ENCODE measurements at places on chromosomes 2 and 18. TPM values are rescaled to one million over a fixed set of nuclear protein-coding genes. Genes with fewer than 3 reads are reported as not detected.

DNA sequence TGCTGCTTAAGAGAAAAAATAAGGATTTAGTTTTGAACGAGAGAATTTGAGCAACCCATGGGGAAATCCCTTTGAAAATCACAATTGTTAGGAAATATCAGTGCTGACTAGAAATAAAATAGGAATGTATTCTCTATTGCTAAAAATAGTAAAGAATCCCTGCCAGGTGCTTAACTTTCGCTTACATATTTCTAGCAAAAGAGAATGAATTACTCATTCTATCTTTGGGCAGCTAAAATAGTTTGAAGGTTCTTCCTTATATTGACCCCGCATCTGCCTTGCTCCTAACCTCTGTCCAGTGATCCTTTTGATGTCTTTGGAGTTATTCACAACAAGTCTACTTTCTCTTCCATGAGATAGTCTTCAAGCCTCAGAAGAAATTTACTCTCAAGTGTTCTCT, 103.8 kb downstream of the PLCL1 start:
- no peak for DNase-seq

Gene CPLX4
- not detected for polyA plus RNA-seq

- DNase-seq = no peak
Measured at GRCh38 chr18:34754300-34754699, 44.2 kb downstream of the DTNA start.

Gene VWA3B
- not detected for polyA plus RNA-seq

GRCh38 chr2:215435870-215436704, at the start of gene FN1:
Gene FN1 (minus strand): TSS chr2:215436068. CDS start chr2:215435802, 266 bp downstream.
- DNase-seq = peak; percentile 72

Gene EFR3B
- not detected for polyA plus RNA-seq

DNA sequence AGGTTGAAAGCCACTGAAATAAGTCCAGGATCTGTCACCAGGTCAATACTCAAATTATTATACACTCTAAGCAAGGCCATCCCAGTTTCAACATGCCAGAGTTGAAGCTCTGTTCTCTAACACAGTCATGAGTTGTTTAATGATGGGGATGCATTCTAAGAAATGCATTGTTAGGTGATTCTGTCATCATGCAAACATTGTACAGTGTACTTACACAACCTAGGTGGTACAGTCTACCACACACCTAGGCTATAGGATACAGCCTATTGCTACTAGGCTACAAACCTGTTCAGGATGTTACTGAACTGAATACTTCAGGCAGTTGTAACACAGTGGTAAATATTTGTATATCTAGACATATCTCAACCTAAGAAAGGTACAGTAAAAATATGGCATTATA, 162.2 kb downstream of the BAZ2B start:
- no peak for DNase-seq

Gene COPS8
- polyA plus RNA-seq = 82.9 TPM

- no peak for DNase-seq
Measured at GRCh38 chr2:127408807-127409099, 9.5 kb upstream of the PROC start.

DNA sequence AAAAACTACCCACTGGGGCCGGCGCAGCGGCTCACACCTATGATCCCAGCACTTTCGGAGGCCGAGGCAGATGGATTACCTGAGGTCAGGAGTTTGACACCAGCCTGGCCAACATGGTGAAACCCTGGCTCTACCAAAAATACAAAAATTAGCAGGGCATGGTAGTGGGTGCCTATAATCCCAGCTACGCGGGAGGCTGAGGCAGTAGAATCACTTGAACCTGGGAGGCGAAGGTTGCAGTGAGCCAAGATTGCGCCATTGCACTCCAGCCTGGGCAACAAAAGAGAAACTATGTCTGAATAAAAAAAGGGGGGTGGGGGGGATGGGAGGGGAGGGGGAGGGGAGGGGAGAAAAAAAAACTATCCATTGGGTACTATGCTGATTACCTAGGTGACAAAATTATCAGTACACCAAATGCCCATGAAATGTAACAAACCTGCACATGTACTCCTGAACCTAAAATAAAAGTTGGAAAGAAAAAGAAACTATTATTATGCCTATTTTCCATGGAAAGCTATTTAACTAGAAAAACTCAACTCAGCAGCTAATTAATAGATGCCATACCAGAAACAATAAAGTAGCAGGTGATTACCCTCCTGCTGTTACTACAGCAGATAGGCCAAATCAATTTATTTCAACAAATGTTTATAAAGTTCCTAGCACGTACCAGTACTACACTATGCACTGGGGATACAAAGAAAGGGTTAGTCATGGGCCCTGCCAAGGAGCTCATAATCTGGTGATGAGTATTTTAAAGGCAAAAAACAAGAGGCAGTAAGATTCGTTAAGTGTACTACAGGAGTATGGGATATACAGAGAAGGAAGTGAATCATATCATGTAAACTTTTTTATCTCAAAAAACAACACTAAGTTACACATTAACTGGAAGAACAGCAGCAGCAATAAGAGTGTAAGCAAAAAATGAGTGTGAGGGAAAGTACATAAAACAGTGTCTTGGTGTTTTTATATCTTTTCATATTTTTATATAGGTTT, 112.8 kb upstream of the SLC39A10 start:
- DNase-seq = no peak

DNA sequence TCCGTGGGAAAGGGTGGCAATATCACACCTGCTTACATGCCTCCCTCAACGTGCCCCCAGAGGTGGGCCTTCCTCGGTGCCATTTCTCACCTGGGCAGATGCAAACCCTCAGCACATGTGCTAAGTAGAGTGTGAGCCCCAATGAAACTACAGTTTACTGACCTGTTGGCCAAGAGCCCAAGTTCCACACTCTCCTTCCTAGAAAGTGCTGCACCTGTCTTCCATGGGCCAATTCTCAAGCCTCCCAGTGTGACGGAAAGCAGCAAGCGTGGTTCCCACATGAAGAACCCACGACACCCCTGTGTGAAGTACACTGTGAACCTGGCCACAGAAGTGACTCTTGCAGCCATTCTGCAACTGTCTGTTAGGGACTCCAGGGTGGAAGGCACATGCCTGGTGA, 73.7 kb downstream of the UXS1 start:
- no peak for DNase-seq

Gene DSC3
- 0.08 TPM for polyA plus RNA-seq

DNA sequence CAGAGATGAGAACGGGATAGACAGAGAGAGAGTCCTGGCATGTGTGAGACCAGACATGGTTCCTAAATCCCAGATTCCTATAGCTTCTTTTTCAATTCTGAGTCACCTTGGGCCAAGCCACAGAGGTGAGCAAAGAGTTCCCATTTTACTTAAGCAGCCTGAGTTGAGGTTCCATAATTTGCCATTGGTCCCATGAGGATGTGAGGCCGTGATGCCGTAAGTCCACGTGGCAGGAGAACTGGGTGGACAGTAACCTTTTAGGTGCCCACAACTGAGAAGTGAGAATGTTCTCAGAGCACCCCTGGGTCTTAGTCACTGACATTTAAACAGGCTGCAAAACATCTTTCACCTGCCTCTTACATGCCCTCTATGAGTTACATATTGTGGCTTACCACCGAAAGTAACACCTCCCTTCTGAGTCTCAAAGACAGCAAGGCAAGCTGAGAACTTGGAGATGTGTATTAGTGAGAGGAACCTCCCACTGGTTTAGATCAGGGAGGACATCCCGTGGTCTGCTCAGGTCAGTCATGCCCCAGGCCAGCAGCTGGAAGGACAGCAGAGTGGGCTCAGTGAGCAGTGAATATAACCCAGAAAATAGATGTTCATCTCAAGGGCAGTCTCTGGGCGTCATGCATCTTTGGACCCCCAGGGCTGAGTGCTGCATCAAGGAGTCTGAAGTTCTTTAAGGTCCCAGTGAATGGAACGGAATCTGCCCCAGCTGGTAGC, 127.9 kb upstream of the LGALSL start:
- DNase-seq = no peak

DNA sequence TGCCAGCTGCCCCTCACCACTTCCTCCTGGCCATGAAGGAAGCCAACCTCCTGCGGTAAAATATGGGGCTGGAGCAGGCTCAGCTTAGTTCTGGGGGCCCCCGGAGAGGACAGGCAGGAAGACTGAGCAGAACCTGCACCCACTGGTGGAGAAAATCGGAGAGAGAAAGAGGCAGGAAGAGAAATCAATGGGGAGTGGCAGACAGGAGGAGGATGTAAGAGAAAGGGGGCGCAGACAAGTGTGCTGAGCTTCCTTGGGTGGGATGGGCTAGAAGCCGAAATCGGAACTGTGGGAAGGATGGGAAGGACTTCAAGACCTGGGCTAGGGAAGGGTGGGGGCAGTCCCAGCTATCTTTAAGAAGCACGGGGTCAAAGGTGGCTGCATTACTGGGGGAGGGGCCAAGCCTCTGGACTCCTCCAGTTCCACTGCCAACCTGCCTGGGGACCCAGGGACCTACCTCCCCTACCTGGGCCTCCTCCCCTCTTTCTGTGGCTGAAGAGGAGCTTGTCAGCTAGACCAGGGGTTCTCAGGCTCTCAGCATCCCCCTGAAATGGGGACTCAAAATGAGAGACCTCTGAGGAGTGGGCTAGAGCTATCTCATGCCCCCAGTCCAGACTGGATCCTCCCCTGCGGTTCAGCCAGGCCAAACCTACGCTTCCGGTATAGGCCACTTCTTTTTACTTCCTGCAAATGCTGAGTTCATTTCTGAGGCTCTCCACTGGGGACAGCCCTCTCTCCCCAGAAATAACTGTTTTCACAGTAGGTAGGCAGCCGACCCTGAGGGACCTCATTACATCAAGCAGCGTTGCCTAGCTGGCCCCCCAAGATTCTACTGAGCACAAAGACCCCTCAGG, 33.6 kb upstream of the B3GNT7 start:
- DNase-seq = peak; percentile 33

GRCh38 chr2:216109962-216110614, 940 bp downstream of the XRCC5 start:
- DNase-seq = no peak

- DNase-seq = no peak
Measured at GRCh38 chr2:206456078-206456754, 12.9 kb downstream of the ADAM23 start.

DNA sequence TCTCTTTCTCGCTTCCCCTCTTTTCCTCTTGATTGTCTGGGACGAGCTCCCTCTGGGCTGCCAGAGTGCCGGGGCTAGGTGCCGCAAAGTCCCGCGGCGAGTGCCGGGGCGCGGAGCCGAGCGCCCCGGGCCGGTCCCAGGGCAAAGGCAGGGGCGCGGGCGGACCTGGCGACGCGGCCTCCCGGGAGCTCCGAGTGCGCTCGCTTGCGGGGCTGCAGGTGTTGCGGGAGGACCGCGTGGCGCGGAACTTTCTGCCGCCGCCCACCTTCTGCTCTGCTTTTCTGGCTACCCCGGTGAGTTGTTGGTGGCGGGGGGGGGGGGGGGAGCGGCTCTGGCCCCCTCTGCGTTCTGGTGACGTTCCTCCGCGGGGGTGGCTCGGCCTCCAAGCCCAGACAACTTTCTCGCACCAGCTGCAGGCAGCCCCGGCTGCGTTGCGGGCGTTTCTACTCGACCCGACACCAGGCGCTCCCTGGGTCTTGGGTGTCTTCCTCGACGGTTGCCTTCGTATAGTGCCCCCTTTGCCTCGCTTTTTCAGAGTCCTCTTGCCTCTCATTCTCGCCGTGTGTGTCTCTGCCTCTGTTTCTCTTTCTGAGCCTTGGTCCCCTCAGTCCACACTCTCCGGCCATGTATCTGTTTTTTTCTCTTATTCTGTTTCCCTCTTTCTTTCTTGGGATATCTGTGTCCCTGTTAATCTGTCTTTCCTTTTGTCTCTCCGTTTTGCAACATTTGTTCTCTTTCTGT, 759 bp downstream of the GALNT13 start:
- DNase-seq = no peak

DNA sequence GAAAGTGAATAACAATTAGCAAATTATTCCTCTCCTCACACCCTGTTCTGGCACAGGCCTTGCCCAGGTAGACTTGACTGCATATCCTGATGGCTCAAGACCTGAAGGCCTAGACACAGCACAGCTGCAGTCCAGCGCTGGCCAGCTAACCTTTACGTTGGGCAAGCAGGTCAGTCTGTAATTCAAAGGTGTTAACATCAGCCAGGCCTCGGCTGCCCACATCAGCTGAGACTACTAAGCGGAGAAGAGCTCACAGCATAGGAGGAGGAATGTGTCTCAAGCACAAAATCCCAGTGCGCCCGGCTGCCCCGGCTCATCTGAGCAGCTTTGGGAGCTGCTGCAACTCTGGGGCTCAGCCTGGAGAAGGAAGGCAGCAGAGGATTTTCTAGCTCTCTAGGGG, 33.5 kb upstream of the OTOF start:
- DNase-seq = no peak

- DNase-seq = no peak
Measured at GRCh38 chr2:60058781-60059180, 494.7 kb downstream of the BCL11A start.

GRCh38 chr2:7523481-7524120, 606.4 kb downstream of the RNF144A start:
- DNase-seq = no peak

GRCh38 chr18:13583576-13584550, 142.5 kb downstream of the FAM210A start:
- no peak for DNase-seq

GRCh38 chr2:233280114-233280693, 27.4 kb upstream of the SAG start:
- DNase-seq = no peak

Gene TUBA3E
- polyA plus RNA-seq = 0.09 TPM

- DNase-seq = no peak
Measured at GRCh38 chr2:71618327-71619113, 165.2 kb downstream of the DYSF start.

Gene WDFY1
- 16.2 TPM for polyA plus RNA-seq

Gene AQP12A
- polyA plus RNA-seq = not detected

Gene PIEZO2
- polyA plus RNA-seq = 1.5 TPM

DNA sequence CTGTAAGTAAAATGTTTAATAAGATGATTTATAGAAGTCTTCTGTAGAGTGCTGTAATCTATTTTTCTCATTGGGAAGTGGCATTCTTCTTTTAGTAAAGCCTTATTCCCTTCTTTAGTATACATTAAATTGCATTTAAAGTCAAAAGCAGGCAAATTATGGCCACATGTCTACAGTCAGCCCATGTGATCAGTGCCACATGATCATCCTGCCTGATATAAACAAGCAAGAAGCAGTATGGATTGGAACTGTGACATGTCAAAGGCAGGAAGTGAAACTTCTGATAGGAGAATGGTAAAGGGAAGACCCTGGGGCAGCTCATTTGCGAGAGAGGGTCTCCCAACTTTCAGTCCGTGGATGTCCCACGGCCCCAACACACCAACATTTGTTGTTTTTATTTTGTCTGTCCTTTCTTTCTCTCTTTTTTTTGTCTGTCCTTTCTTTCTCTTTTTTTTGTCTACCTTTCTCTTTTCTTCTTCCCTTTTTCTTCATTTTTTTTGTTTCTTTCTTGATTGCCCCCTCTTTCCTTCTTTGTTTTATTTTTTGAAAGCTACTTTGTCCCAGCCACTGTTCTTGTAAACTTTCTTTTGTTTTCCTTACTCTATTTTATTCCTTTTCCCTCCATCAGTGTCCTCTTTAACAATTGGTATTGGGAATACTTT, 154.9 kb downstream of the DTNA start:
- DNase-seq = no peak

Gene GCG
- polyA plus RNA-seq = not detected

All from K562 (cell line).